ENCODE measurements at places on chromosomes 3 and 15.

GRCh38 chr3:54844211-54844610, 83.6 kb downstream of the LRTM1 start:
- no peak for DNase-seq

DNA sequence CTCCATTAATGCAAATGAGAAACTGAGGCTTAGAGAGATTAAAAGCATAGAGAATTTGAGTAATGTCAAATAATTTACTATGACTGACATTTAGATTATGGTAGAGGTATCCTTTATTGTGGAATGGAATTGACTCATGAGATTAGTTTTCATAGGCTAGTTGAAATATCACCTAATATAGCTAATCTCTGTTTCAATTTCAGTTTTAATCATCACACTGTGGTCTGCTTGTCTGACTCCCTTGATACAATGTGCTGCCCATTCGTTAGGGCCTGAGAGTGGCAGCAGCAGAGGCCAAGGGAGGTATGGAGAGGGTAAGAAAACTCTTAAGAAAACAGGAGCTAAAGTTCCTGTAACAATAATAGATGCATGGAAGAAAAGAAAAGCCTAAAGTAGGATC, 13.2 kb upstream of the ZBTB20 start:
- DNase-seq = no peak

DNA sequence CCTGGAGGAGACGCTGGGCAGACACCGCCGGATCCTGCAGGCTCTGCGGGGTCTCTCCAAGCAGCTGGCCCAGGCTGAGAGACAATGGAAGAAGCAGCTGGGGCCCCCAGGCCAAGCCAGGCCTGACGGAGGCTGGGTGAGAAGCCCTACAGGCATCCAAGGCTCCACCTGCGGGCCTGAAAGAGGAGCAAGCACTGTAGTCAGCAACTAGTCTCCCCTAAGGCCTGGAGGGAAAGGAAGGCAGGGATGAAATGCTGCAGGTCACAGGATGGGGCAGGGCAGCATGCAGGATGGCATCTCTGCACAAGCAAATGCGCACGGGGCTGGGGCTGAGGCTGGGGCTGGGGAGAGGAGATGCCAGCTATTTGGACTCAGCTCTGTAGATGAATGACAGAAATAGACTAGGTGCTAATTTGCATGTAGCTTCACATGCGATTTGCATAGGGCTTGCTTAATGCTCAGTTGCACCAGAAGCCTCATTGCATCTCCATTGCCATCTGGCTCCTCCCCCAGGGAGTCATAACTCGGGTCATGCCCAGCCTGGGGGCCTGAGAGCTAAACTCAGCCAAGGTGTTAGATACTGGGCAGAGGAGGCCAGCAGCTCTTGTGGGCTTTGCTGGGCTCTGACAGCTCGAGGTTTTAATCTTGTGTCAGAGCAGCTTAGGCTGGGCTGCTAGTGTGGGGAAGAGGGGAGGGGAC, 5.2 kb upstream of the CPLX3 start:
- no peak for DNase-seq

- DNase-seq = no peak
These were observed 23.7 kb downstream of the ALPK3 start for GRCh38 chr15:84840741-84841429.

DNA sequence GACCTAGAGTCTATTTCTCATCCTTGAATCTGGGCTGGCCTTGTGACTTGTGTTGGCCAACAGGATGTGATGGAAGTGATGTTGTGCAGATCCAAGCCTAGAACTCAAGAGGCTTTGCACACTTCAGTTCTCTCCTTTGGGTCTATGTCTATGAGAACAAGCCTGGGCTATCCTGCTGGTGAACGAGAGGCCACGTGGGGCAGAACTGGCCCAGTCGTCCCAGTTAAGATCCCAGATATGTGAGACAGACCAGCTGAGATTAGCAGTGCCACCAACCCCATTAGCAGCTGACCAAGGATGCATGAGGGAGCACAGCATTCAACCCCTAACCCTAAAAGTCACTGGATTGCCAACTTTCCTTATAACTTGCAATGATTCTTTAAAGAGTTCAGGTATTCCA, 99.7 kb downstream of the CTNNB1 start:
- no peak for DNase-seq

DNA sequence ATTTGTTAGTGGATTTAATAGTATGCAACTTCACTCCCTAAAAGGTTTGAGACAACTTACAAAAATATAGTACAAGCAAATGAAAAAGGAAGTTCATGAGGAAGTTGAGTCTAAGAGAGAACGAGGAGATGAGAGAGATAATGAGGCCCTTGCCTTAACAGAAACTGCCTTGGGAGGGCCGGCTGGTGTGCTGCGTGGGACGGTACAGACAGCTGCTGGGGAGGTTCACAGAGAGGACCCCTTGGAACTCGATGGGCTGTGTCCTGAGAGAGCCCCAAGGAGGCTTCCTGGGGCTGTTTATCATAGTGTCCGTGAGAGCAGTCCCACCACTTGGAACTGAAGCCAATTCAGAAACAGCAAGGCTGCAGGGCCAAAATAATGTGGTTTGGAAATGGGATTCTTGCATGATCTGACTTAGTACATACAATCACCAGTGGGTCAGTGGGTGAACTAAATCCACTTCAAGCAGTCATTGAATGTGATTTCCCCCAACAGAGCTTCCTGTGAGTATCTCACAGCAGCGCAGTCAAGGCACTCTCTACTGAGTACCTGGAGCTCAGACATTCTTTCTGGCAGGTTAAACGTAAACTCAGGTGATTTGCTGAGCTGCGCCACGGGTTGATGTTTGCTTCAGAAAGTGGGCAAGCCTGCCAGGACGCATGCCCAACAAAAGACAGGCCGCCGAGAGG, 90.8 kb downstream of the CRTC3 start:
- DNase-seq = peak; percentile 28

GRCh38 chr3:116135457-116136085, 309.7 kb downstream of the LSAMP start:
- no peak for DNase-seq

- peak; percentile 4 for DNase-seq
These were observed 65.6 kb downstream of the SYNPR start for GRCh38 chr3:63343674-63344073.

DNA sequence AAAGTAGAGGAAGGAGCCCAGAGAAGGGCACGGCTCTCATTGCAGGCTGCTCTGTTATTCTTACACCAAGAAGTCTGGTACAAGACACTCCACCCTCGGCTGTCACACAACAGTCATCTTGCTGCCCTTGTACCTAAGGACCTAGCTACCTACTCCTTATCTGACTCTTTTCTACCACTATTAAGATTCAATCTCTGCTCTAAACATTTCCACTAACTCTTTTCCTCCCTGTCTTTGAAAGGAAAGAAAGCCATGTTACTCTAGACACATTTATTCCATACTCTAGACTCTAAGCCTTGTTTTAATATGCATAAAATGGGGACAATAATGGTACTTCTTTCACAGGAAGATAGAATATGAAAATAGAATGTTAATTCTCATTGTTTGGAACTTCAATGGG, 73.3 kb upstream of the C3orf49 start:
- no peak for DNase-seq

DNA sequence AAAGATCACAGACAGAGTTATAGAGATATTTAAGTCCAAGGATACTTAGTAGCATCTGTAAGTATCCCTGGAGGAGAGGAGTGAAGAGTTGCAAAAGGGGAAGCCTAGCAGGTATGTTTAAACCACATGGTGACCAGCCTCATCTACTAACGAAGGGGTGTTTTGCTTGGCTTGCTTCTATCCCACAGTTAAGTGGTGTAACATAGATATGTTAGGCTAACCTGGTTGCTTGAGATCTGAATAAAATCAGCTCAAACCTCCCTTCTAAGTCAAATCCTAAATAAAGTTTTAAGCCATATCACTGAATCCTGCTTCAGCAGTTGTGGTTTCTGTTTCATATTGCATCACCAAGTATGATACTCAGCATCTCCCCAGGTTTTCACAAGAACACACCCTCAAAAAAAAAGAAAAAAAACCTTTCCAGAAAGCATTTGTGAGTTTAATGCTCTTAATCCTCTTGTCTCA, 880.2 kb downstream of the ROBO1 start:
- no peak for DNase-seq

- no peak for DNase-seq
These were observed 36.0 kb downstream of the SENP5 start for GRCh38 chr3:196903740-196904139.

- peak; percentile 48 for DNase-seq
These were observed 1.6 kb downstream of the SPRED1 start for GRCh38 chr15:38254051-38254883.

DNA sequence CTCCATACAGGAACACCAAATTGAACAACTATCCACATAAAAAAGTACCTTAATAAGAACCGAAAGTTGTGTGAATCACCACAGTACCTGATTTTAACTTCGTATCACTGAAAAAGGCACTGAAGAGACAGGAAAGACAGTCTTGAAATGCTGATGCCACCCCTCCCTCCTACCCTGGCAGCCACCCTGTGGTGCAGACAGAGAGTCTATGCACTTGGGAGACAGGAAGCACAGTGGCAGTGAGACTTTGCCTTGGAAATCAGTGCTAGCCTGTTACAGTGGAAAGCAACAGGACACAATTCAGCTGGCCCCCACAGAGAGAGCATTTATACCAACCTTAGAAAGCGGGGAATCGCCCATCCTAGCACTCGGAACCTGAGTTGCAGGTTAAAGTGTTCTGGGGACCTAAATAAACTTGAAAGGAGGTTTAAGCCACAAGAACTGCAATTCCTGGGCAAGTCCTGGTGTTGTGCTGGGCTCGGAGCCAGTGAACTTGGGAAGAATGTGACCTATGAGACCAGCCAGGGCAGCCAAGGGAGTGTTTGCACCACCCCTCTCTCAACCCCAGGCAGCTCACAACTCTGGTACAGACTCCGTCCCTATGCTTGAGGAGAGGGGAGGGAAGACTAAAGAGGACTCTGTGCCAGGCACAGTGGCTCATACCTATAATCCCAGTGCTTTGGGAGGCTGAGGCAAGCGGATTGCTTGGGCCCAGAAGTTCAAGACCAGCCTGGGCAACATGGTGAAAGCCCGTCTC, 240.1 kb downstream of the ISL2 start:
- no peak for DNase-seq

GRCh38 chr15:39327005-39327730, 253.7 kb upstream of the THBS1 start:
- DNase-seq = peak; percentile 6

- DNase-seq = no peak
These were observed 156.6 kb upstream of the IL12A start for GRCh38 chr3:159832024-159832423.

DNA sequence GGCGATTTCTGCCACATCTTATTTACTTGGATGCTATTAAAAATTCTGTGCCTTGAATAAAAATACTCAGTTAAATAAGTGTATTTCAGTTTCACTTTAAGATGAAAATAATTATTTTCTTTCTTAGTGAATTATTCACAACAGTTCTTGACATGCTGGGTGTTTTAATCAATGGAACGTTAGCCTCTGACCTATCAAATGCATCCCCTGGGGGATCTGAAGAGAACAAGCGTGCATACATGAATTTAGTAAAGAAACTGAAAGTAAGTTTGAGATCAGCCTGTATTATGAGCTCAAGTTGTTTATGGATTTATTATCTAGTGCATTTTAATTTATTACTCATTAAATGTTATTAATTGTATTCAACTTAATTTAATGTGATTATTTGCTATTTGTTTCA, 597 bp downstream of the P2RY12 start:
- no peak for DNase-seq

- peak; percentile 17 for DNase-seq
These were observed 101.6 kb upstream of the TNIK start for GRCh38 chr3:171561596-171562323.

- DNase-seq = no peak
These were observed 2.4 kb upstream of the GPR87 start for GRCh38 chr3:151318991-151319390.

GRCh38 chr15:32855942-32856341, 138.1 kb downstream of the GREM1 start:
- DNase-seq = no peak

- peak; percentile 7 for DNase-seq
These were observed 254.4 kb upstream of the ZPLD1 start for GRCh38 chr3:102180280-102180931.

DNA sequence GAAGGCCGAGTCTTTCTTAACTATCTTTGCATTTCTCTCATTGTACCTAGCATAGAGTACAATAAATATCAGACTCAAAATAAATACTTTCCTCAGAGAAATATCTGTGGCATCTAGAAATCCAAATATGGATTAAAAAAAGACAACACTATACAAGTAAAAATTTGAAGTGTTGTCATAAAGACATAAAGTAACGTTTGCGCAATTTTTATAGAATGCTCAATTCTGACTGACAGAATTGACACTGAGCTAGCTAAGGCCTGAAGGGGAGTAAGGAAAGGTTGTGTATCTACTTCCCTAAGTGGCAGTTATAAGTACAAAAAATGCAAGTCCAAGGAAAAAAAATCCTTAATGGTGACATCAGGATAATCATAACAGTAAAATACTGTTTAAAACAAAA, 1.1 kb downstream of the SEC11A start:
- DNase-seq = no peak

GRCh38 chr3:186826410-186826975, 16.0 kb upstream of the ADIPOQ start:
- DNase-seq = peak; percentile 30

All from CD4-positive, alpha-beta T cell treated with Interleukin-21 for 1 hour (primary cell).